T-helper 9 cell (primary cell): ENCODE measurements at places on chromosomes 2 and 18.

DNA sequence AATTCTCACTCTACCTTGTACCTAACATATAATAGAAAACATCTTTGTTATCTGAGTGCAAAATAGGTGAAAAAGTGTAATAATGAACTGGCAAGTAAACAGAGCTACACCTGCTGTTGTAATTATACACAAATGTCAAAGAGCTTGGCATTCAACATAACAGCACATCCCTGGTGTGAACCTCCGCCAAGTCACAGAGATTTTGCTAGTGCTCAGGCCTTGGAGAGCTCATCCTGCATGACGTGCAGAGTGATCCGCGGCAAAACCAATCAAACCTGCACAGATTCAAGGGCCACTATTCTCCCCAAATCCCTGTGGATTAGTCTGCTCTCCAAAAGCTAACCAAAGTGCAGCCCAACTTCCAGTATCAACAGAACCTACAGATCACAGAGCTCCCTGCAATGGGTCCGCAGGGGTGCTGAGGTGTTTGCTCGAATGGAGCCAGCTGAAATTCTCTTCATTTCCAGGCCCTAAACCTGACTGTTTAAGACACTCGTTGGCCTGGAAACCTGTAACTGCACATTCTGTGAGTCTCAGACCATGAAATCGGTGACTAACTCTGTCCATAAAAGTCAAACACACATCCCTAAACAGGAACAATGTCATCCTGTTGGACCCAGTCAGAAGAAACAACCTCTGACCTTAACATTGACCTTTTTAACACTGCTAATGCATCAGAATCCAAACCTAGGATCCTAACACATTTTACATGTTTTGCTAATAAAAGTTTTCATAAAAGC is 111.8 kb downstream of the EPB41L3 start:
- DNase-seq: no peak

DNA sequence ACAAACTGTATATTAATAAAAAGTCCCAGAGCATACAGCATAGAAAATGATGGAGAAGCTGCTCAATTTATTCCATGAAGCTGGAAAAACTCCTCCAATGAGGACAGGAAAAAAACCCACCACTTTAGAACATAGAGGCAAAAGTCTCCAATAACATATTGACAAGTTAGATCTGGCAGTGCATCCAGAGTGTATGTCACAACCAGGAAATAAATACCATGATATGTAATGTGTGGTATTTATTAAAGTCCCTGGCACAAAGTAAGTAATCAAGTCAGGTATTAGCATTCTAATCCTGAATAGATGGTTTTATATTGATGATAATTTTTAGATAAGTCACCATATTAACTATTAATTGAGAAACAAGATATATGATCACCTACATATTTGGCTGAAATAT is 427.3 kb upstream of the HS6ST1 start:
- no peak for DNase-seq

- DNase-seq: no peak
These were observed 25.2 kb downstream of the FAM228A start for GRCh38 chr2:24199968-24200590.

- peak; percentile 86 for DNase-seq
These were observed 1.1 kb upstream of the CXCR4 start for GRCh38 chr2:136118819-136119716.

- no peak for DNase-seq
These were observed 114.8 kb upstream of the PKDCC start for GRCh38 chr2:41933046-41933420.

DNA sequence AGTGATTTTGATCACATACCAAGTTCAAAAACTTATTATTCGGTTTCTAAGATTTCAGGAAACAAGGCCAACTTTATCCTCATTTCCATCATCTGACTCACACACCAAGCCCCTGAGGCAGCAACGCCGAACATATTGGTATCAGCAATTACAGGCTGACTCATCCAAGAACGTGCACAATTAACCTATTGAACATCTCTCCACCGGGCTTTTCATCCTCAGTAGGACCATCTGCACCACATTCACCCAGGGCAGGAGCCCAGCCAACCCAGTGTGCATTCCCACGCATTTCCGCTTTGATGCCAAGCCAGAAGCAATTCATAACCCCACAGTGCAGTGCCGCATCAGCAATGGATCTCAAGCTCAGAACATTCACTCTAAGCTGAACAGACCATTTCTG is 52.9 kb downstream of the SCG2 start:
- DNase-seq: no peak

DNA sequence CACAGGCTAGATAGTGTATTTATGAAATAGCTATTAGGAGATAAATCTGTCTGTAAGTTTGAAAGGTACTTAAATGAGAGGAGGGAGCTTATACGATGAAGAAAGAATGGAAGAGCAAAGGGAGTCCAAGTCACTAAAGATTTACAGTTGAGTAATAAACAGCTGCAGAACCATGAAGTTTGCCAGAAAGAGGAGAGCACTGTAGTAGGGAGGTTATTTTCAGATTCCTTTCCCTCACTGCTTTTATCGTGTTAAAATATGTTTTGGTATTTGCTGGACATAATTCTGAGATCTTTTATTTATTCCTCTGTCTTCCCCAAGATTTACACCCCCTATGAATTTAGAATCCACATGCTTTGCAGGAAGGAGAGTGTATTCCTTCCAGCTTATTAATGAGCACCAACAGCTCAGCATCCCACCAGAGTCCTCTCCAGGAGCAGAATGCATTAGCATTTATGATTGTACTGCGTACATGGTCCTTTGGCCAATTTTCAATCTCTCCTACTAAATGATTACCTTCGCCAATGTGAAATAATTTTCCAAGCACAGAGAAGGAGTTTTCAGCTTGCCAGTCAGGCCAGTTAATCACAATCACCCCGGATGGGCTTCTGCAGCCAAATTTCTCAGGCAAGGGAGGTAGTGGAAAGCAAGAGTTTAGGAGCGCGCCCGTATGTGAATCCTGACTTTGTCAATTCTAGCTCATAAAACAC is 297.0 kb downstream of the NBAS start:
- no peak for DNase-seq

GRCh38 chr18:12470382-12471075 is 62.8 kb downstream of the PRELID3A start:
- DNase-seq: no peak
